ENCODE measurements at places on chromosomes 16 and 17.

DNA sequence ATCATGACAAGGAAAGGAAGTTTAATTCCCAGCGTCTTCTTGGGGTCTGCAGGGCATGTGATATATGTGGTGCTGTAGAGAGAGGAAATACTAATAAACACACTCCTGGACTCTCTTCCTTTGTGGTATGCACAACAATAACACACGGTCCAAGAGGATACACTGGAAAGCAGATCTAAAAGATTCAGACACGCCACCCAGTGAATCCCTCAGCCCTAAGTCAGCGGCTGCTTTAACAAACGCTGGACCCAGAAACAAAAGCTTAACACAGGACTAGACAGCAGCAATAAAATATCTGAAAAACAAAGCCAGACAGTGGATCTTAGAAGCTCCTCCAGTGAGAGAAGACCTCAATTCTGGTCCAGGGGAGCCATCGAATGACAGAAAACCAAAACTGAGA is 13.1 kb downstream of the CFAP20 start:
- no peak for DNase-seq

- DNase-seq, result no peak
These were observed 120.9 kb downstream of the MRM1 start for GRCh38 chr17:36722121-36722902.

- DNase-seq, result no peak
These were observed 49.3 kb downstream of the AKAP10 start for GRCh38 chr17:19928299-19928698.

GRCh38 chr16:58426966-58427365 is 34.7 kb downstream of the GINS3 start:
- DNase-seq, result no peak

DNA sequence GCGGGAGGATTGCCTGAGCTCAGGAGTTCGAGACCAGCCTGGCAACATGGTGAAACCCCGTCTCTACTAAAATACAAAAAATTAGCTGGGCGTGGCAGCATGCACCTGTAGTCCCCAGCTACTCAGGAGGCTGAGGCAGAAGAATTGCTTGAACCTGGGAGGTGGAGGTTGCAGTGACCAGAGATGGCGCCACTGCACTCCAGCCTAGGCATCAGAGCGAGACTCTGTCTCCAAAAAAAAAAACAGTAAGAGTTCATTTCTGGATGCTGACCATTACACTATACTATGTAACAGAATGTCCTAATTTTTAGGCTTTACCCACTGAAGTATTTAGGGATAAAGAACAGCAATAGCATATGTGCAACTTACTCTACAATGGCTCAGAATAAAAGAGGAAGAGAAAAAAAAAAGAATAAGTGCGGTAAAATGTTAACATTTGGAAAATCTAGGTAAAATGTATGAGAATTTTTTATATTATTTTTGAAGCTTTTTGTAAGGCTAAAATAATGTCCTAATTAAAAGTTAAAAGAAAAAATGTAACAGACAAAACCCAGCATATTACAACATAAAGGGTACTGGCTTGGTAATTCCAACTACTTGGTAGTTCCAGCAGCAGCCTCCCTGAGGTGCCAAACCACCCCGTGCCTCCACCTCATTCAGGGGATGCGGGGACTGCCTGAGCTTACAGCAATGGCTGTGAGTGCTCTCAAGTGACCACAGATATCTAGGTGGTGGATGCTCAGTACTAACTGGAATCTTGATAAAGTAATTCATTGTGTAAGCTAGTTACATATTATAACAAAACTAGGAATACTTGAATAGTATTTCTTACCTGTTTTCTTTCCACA is 10.9 kb downstream of the COPS3 start:
- DNase-seq, result no peak

DNA sequence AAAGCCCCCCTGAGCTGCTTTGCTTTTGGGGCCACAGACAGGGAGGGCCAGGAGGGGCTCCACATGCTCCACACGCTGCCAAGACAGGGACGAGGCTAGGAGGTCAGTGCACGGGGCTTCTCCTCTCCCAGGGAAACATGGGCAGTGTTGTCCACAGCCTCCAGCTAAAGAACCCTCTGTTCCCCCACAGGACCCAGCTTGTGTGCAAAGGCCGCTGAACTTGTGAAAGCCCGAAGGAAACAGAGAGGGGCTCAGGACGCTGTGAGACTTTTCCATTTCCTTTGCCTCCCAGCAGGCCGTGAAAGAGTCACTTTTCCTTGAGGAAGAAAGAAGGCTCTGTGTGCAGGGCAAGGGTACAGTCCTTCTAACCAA is 9.7 kb downstream of the CDRT4 start:
- no peak for DNase-seq

GRCh38 chr17:39777534-39778365 is 40.0 kb downstream of the GRB7 start:
- no peak for DNase-seq

DNA sequence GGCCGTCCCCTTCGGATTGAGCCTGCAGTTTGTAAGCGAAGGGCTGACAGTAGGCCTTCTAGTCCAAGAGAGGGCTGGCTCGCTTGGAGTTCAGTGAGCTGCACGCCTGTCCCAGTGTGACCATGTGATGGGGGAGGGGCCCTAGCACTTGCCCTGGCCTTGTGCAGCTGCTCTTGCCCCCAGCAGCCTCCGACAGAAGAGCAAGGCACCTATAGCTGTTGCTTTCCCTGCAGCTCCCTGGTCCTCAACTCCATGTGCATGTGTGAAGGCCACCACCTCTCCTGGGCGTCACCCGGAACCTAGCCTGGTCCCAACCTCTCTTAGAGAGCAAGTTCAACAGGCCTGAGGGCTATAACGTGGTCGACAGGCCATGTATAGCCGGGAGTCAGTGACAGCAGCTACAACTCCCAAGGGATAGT is 5.6 kb downstream of the SPHK1 start:
- DNase-seq, result no peak

DNA sequence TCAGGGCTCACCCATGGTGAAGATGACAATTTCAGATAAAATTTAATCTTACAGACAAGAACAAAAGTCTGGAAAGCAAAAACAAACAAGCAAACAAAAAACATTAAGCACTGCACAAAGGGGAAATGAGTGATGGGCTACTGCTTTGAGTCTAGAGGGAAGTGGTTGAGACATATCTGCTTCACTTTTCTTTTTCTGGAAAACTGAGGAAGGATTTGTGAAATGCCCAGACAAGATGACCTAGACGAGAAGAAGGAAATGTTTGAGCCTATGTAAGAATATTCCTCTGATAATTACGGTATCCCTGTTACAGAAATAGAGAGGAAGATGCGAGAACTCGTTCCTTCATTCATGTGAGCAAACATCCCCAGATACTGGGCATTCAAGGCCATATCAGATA is 11.5 kb upstream of the HYDIN start:
- DNase-seq, result no peak

- DNase-seq, result no peak
These were observed 19.1 kb upstream of the NETO2 start for GRCh38 chr16:47162670-47163420.

DNA sequence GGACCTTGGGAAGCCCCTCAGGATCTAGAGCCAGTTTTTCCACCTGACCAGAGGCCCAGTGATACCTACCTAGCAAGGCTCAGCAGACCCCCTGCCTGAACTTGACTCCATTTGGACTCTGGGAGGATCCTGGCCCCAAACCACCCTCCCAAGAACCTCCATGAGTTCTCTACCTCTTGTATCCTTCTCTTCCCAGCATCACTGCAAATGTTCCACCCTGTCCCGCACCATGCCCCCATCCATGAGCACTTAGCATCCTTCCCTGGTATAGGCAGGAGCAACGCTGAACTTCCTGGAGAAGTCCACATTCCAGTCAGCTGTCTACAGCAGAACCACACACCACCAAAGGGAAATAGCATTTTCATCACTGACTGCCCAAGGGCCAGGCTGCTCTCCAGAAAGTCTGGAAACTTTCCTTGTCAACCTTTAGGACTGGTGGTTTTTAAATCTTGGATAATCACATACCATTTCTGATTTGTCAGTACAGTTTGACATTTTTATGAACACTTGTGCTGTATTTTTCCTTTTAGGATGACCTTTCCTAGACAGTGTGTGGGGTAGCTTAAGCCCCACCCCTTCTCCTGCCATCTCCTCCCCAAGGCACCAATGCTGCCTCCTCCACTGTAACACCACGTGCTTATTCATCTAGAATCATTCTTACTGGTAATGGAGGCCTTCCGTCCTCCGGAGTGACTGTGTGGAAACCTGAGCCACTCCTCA is 13.9 kb downstream of the EIF4A3 start:
- no peak for DNase-seq

DNA sequence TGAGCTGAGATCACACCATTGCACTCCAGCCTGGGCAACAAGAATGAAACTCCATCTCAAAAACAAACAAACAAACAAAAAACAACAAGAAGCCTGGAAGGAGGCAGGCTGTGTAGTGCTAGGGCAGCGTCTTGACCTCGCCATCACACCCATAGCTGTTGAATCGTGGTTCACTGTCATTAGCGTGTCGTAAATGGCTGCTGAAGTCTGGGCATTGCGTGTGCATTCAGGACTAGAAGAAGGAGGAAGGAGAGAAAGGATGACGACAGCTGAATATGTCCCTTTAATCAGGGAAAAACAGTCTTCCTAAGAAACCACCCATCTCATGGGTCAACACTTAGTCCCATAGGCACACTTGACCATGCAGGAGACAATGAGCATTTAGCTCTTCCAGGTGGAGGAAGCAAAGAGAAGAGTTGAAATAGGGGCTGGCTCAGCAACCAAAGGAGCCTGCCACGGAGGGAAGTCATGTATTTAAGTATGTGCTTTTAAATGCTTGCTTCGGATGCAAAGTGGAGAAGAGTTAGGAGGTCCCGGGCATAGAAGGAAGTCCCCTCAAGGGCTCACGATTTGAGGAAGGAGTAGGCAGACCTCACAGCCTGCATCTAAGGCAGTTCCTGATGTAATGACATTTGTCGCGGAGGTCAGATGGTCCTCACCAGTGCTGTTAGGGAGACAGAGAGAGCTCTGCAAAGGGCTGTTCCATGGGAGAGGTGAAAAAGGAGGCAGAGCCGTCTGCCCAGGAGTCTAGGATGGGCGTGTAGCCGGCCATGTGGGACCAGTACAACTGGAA is 8.8 kb downstream of the PRSS22 start:
- DNase-seq, result no peak

GRCh38 chr16:24609740-24610415 is 70.5 kb downstream of the RBBP6 start:
- no peak for DNase-seq

DNA sequence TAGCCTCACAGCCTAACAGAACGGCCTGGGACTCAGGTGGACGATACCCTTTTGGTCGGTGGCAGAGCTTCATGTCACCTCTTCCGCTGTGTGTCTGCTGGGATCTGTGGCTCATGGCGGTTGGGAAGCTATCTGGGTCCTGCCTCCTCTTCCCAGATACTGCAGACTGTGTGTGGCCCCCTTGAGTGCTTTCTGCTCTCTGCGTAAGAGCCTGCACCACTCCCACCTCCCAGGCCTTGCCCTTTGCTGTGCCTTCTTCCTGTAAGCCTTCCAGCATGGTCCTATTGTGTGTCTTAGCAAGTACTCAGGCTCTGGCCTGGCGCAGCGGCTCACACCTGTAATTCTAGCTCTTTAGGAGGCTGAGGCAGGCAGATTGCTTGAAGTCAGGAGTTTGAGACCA is 17.5 kb upstream of the ADCY7 start:
- no peak for DNase-seq

GRCh38 chr17:40862985-40863733 is 3.9 kb downstream of the KRT12 start:
- no peak for DNase-seq

DNA sequence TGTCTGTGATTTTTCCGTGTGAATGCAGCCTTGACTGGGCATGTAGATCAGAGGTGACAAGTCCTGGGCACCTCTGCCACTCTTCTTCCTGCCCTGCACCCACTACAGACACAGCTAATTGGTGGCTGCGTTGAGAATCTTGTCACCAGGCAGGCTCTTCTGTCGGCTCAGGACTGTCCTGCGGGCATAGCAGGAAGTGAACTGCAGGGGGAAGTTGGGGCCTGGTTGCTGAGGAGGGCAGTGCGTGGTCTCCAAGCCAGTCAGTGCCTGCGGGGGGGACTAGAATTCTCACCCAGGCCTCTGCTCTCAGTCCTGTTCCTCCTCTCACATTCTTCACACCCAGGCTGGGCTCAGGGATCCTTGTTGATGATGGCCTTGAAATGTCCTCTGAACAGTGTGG is 50.5 kb downstream of the JPH3 start:
- DNase-seq, result no peak

DNA sequence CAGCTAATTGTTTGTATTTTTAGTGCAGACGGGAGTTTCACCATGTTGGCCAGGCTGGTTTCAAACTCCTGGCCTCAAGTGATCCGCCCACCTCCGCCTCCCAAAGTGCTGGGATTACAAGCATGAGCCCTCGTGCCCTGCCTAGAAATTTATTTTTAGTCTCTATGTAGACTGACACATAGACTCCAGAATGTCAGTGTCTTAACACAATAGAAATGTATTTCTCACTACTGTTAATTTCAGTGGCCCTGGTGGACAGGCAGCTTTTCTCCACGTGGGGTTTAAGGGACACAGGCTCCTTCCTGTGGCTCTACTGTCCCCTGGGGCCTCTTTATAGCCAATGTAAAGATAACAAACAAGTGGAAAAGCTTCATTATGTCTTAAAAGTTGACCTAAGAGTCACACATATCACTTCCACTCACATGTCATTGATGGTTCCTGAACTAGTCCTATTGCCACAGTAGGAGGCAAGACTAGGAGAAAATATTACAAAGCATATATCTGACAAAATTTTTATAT is 43.8 kb downstream of the COPRS start:
- no peak for DNase-seq

- DNase-seq, result no peak
These were observed 18.5 kb downstream of the PLLP start for GRCh38 chr16:57265850-57266530.

GRCh38 chr17:73455050-73455687 is 143.4 kb upstream of the CDC42EP4 start:
- no peak for DNase-seq

DNA sequence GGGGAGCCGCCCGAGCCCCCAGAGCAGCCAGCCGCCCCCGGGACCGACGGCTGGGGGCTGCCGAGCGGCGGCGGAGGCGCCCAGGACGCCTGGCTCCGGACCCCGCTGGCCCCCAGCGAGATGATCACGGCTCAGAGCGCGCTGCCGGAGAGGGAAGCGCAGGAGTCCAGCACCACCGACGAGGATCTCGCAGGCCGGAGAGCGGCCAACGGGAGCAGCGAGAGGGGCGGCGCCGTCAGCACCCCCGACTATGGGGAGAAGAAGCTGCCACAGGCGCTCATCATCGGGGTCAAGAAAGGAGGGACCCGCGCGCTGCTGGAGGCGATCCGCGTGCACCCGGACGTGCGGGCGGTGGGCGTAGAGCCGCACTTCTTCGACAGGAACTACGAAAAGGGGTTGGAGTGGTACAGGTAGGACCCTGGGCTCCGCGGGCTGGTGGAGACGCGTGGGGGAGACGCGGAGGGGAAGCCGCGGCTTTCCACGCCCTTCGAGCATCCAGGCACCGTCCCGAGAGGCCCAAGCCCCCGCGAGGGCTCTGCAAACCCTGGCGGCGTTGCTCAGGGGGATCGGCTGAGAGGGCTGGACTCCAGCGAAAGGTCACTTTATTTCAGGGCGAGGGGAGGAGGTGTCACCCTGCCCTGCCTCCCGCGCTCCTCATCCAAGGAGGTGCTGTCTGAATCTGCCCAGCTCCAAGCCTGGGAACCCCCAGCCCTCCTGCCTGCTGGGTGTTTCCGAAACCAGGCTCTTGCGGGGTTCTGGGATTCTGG is 1.2 kb downstream of the HS3ST4 start:
- no peak for DNase-seq

Data from cortex of kidney (tissue), 1 donor.